ENCODE measurements at places on chromosomes 6 and 20.

- DNase-seq = no peak
These were observed 110.4 kb upstream of the FRMD1 start for GRCh38 chr6:168189200-168190013.

DNA sequence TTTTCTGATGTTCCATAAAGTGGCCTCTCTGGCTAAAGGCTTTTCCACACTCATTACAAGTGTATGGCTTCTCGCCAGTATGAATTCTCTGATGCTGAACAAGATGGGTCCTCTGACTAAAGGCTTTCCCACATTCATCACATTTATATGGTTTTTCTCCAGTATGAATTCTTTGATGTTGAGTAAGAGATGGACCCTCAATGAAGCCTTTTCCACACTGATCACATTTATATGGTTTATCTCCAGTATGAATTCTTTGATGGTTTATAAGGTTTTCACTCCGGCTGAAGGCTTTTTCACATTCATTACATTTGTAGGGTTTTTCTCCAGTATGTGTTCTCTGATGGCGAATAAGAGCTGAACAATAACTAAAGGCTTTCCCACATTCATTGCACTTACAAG lies 20.4 kb downstream of the ZNF184 start:
- DNase-seq = no peak

GRCh38 chr6:11143394-11144371 lies 32.2 kb upstream of the ERVFRD-1 start:
- peak; percentile 11 for DNase-seq

GRCh38 chr6:42522942-42523814 lies 40.7 kb upstream of the UBR2 start:
- DNase-seq = no peak

- no peak for DNase-seq
These were observed at the start of gene SLC4A11 for GRCh38 chr20:3239026-3239866. Gene SLC4A11, minus strand, starts transcription at chr20:3239190. Its CDS starts 53 bp downstream, at chr20:3239137.

DNA sequence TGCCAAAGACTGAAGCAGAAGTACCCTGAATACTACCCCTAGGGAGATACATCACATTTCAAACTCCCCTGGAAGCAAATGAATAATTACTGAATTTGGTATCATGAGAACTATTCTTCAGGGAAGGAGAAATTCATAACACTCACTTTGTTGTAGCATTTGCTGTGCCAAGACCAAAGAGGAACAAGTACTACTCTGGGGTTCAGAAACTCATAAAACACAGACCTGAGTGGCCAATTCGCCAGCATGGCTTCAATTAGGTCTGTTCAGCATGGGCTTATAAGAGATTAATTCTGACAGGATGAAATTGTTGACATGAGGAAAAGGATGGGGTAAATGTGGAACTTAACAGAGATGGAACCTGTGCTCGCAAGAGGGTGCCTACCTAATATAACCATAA lies 6.5 kb downstream of the ELOVL5 start:
- DNase-seq = no peak

- DNase-seq = peak; percentile 9
These were observed 62.6 kb upstream of the PMEPA1 start for GRCh38 chr20:57772349-57772964.

- no peak for DNase-seq
These were observed 79.8 kb downstream of the SLC22A23 start for GRCh38 chr6:3376893-3377535.

DNA sequence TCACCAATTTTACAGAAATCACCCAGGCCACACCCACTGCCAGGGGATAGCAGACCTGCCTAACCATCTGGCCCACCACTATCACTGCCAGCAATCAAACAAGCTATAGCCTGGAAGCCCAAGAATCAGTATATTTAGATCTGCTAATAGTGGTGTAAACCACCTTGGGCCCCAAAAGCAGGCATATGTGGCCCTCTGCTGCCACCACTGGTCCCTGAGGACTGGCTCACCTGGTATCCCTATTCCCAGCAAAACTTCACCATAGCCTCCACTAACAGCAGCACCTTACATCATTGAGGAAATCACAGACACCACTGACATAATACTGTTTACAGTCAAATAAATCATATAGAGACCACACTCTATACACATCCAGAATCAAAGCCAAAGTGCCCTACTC lies 880.4 kb upstream of the MAN1A1 start:
- no peak for DNase-seq

GRCh38 chr20:59912609-59913008 lies 20.8 kb downstream of the SYCP2 start:
- DNase-seq = no peak

- DNase-seq = no peak
These were observed 375.1 kb downstream of the BTBD9 start for GRCh38 chr6:38264605-38265004.

Measured in CD4-positive, alpha-beta T cell (primary cell).